NCI-H1694 (cell line): ENCODE measurements at places on chromosomes 3 and 15.

DNA sequence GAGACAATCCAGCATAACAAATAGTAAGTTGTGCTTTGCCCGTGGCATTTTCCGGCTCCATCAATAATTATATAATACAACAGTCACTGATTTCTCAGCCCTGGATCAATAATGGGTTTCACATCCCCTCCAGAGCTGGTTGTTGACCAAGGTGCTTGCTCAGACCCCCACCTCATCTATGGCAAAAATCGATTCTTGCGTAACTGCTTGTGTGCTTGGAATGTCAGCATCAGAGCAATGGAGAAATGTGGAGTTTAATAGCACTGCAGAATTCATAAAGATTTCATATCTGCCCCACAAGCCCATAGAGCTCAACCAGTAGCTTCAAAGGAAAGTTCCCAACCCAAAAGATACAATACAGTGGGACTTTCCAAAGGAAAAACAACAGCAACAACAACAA is 1098.5 kb downstream of the IGSF11 start:
- no peak for DNase-seq

GRCh38 chr15:34900748-34901147 is 68.8 kb downstream of the AQR start:
- no peak for DNase-seq

DNA sequence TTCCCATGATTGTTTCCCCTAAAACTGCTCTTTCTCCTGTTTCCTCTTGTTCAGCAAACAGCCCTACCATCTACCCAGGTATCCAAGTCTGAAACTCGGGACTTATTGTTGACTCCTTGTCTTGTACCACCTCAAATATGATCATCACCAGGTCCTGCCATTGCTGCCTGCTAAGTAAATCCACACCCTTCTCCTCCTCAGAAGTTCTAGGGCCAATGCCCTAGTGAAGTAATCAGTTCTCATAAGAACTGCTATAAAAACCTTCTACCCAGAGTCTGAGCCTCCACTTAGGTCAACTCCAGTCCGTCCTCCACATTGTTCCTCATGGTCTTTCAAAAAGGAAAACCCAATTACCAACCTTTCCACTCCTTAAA is 77.0 kb upstream of the IL12A start:
- no peak for DNase-seq

GRCh38 chr3:28900301-28900700 is 380.6 kb upstream of the RBMS3 start:
- no peak for DNase-seq

GRCh38 chr3:105634708-105635107 is 234.1 kb downstream of the CBLB start:
- DNase-seq, result no peak

DNA sequence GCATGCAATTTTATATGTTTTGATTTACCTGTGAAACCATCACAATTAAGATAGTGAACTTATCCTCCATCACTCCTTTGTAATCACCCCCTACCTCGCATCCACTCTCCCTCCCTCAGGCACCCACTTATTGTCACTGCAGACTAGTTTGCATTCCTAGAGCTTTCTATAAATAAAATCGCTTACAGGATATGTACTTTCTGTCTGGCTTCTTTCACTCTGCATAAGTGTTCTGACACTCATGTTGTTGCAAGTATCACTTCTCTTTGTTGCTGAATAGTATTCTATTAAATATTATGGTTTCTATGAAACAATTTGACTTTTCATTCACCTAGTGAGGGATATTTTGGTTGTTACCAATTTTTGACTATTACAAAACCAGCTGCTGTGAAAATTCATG is 139.3 kb downstream of the RSRC1 start:
- no peak for DNase-seq

- DNase-seq, result no peak
Measured at GRCh38 chr3:127264292-127264691, 23.6 kb downstream of the PRR20G start.

DNA sequence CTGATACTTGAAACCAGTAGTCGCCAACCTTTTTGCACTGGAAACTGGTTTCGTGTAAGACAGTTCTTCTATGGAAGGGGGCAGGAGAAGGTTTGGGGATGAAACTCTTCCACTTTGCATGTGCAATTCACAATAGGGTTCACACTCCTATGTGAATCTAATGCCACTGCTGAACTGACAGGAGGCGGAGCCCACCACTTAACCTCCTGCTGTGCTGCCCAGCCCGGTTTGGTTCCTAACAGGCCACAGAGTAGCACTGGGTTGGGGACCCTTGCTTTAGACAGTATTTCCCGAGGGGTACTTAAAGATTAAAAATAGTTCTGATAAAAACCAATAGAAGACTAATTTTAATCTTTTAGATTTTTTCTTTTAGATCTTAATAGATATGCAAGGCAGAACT is 11.1 kb downstream of the TFG start:
- DNase-seq, result no peak

GRCh38 chr3:112128843-112129727 is 4.0 kb downstream of the GCSAM start:
- DNase-seq, result no peak

DNA sequence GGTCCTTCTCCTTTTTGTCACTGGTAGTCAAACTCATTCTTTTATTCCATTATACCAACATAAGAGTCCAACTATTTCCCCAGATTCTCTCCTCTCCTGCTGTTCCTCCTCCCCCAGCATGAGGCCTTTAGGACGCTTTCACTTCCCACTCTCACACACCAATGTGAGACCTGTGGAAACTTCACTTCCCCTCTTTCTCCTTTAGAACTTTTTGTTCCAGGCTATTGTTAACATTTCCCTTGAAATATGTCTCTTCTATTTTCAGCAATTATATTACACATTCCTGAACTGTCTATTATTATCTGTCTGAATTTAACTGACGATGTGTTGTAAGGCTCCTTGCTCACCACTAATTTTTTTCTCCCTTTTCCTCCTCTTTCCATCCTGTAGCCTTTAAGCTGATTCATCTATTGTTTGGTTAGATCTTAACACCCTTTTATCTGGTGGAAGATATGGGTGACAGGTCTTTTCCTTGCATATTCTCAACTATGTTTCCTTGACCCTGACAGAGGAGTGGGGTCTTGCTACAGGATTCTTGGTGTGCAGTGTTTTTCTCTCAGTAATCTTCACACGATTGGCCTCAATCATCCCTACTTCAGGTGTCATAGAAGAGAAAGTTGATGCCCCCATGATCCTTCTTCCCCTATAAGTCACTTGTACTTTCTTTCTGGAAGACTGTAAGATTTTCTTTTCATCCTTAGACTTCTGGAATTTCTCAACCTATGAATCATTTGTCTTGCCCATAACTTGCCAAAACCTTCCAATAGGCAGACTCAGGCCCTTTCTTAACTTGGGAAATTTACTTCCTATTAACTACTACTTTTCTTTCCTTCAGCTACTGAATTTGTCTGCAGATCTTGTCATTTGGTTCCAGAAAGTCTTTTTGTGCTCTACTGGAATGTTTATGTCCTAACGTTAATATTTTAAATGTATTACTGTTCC is 5.9 kb downstream of the CYP19A1 start:
- no peak for DNase-seq

- DNase-seq, result no peak
Measured at GRCh38 chr3:10774825-10775224, 41.2 kb upstream of the SLC6A11 start.

DNA sequence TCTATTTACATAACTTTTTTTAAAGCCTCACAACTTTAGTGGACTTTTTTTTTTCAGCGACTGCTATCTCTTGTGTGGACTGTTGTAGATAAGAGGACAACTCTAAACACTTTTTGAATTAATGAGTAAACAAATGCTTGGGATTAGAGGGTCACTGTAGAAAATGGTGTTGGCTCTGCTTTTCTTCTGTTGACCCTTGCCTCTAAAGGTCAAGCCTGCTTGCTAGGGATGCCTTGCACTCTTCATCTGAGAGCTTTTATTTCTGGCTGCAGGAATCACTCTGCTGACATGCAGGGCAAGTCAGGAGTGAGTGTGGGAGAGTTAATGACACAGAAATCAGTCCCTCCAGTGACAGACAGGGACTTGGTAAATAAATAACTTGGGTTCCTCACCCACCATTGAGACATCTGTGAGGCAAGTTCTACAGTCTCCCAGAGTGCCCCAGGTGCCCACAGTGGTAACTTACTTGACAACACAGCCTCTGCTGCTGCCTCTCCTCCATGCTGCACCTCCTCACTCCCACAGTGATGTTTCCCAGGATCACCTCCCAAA is 390.1 kb downstream of the IL20RB start:
- no peak for DNase-seq

GRCh38 chr3:20041197-20041780 is 1.0 kb downstream of the KAT2B start:
- DNase-seq, result peak; percentile 38

GRCh38 chr3:112496366-112497067 is 2.8 kb downstream of the BTLA start:
- no peak for DNase-seq

- DNase-seq, result peak; percentile 3
Measured at GRCh38 chr15:72382146-72382545, 6.3 kb upstream of the HEXA start.

DNA sequence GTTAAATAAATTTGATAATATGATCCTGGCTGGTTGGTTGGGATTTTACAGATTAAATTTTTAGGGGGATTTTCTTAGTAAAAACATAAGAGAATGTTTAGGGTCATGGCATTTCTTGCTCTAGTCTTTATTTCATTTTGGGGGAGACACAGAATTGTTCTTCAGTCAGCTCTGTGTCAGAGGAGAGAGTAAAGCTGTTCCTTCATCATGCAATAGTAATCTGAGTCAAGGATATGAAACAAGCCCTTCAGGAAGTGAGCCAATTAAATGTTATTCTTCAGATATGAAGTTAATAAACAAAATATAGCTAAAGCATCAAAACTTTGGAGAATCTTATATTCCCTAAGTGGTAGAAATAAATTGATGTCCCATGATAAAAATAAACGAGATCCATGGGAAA is 22.9 kb upstream of the SLC4A7 start:
- no peak for DNase-seq

GRCh38 chr15:29270976-29271375 is 1.4 kb upstream of the NSMCE3 start:
- DNase-seq, result no peak

GRCh38 chr3:84881288-84881687 is 77.5 kb upstream of the CADM2 start:
- no peak for DNase-seq

DNA sequence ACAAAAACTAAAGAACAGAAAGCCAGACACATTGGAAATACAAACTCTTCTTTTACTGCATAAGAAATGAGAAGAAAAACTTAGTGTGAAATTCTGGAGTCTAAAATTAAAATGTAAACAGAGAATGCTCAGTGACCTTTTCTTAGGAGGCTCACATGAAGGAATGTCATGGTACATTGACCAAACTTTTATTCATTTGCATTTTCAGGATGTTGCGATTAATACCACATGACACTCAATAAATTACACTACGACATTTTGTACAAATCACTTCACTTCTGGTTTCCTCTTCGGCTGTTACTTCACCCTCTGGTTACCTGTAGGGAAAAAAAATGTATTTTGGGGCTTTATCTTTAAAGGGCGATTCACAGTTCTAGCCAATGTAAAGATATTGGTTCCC is 56.4 kb upstream of the ACTC1 start:
- DNase-seq, result no peak
